ENCODE measurements at places on chromosomes 3 and 15.

GRCh38 chr3:176969066-176969465 is 228.2 kb downstream of the TBL1XR1 start:
- DNase-seq = no peak

DNA sequence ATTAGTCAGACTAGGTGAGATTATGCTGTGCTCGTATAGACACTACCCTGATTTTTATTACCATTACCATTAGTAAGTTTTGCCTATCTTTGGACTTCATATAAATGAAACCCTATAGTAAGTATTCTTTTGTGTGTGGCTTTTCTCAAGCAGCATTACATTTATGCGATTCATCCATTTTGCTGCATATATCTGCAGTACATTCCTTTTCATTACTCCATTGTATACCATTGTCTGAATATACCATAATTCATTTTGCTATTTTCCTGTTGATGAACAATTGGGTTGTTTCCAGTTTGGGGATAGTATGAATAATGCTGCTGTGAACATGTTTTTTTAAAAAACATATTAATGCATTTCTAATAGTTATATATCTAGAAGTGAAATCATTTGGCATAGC is 45.3 kb downstream of the TMEM212 start:
- DNase-seq = no peak

DNA sequence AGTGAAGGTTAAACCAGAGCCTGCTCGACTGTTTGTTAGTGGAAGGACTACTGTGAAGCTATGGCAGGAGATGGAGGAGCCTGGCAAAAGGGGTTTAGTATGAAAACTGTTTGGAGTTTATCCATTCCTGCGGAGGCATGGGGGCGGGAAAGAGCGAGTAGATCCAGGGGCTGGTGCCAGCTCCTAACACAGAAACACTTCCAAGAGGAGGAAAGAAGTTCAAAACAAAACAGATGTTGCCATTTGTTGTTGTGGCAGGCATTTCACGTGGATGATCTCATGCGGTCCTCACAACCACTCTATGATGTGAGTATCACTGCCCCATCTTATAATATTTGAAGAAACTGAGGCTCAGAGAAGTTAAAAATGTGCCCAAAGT is 30.7 kb upstream of the KY start:
- DNase-seq = no peak

DNA sequence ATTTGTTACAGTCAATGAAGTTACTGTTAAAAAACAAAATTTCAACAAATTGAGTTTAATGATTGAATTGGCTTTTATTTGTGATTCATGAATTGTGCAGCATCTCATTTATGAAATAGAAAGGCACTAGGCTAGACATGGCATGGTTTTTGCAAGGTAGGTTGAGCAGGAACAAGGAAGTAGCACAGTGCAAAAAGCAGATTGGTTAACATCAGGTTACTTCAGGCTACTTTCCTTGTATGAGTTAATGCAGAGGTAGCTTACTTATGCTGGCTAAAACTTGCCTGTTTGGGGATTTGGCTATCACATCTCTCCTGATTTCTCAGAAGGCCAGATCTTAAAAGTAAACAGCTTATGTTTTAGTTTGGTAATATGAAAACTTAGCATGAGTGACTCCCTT is 23.0 kb upstream of the SV2B start:
- DNase-seq = no peak

DNA sequence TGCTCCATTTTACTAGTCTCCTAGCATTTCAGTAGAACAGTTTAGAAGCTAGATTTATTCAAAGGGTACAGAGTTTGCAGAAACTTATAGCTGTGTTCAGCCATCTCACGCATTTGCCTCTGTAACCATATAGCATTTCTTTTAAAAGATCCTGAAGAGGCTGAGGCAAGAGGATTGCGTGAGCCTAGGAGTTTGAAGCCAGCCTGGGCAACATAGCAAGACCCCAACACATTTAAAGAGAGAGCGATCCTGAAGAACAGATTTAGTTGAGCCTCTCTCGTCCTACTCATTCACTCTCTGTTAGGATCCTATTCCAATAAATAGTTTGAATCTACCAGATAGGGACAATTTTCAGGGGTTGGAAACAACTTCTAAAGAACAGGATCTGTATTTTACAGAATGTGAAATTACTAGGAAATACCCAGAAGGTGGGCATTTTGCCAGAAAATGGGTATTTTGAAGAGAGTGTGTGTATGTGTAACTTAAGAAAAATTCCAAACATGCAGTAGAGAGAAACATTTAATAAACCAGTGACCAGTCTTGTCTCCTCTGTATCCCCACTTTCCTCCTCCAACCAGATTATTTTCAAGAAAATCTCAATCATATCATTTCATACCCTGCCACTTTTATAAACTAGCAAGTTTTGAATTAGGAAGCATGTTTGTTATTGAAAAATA is 4.5 kb downstream of the EIF3J start:
- DNase-seq = peak; percentile 58

DNA sequence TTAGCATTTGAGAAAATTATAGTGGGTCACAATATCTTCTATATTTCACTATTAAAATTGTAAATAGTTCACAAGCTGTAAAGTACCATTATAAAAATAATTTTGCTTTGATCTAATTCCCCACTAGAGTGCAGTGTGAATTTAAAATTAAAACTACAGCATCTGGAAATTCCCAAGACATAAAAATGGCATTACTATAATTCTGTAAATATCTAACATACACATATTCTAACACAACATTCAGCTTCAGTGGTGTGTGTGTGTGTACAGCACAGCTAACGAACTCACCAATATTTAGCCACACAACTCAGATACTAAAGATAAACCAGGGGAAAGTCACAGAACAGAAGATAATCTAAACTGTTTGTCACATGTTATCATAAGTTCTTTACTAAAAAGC is 424.9 kb upstream of the ZNF385D start:
- DNase-seq = no peak

DNA sequence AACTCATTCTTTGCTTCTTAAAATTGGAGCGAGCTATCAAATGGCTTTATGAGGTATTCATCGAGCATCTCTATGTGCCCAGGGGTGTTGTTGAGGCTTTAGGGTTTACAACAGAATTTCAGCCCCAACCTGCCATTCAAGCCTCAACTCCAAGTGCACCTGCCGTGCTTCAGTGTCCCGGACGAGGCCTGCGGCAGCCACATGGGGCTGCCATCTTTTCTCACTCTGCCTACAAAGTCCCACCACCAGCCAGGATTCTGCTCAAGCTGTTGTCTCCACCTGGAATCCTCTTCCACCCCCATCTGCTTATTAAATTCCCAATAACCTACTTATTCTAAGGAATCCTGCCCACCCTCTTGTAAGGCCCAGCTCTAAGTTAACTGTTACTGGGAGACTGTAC is 242.4 kb downstream of the OPA1 start:
- no peak for DNase-seq

DNA sequence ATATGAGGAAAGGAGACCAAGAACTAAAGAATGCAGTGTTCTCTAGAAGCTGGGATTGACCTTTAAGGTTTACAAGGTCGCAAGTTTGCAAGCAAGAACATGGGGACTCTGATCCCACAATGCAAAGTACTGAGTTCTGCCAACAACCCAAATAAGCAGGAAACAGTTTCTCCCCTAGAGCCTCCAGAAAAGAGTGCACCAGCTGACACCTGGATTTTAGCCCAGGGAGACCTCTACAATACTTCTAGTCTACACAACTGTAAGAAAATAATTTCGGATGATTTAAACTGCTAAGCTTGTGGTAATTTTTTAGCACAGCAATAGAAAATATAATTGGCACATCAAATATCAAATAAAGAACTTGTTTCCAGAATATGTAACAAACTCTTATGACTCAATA is 46.4 kb downstream of the EHHADH start:
- DNase-seq = no peak

GRCh38 chr3:45783667-45784066 is 12.7 kb downstream of the SLC6A20 start:
- no peak for DNase-seq

DNA sequence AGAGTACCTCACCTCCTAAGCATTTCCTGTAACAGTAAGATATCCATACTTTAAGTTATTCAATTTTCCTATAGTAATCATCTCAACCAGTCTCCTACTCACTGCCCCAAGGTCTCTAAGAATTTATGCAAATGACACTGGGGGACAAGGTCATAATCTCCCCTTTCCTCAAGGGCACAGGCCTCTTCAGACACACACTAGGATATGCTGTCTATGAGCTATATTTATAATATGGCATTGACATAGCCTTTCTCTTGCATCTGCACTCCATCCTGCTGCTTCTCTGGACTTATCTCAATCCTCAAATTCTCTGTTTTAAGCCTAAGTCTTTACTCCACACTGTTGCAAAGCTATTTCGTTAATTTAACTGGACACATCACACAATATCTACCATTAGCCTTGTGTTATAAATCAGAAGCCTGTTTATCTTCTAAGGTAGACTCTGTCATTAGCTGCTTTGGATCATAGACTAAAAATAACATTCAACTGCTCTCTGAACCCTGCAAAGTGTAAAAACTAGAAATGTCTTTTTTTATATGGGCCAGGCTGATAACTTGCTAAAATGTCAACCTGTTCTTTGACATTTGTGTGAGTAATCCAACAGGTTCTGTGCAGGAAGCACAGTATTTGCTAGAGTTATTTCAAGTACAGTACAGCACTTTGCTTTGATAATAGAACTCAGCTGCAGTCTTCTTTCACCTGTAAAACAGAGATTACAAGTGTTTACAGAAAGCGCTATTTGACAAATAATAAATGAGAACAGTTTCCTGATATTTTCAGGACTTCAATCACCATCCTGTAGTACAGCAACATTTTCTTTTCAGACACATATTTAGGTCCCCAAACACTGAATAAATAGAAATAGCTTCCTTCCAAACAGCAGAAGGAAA is 17.8 kb upstream of the SEC62 start:
- DNase-seq = no peak

GRCh38 chr3:179825527-179826246 is 172.8 kb downstream of the USP13 start:
- DNase-seq = no peak

DNA sequence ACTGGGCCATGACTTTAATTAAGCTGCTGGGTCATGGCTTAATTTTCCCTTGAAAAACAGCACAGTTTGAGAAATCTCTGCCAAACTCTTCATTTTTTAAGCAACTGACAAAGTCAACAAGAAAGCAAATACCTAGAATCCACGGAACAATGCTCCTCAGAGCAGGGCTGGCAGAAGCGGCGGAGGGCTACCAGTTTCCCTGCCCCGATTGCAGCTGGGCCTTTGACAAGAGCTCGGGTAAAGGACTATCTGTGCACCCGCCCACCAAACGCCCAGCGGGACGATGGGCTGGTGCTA is 1.2 kb downstream of the GOLIM4 start:
- no peak for DNase-seq

DNA sequence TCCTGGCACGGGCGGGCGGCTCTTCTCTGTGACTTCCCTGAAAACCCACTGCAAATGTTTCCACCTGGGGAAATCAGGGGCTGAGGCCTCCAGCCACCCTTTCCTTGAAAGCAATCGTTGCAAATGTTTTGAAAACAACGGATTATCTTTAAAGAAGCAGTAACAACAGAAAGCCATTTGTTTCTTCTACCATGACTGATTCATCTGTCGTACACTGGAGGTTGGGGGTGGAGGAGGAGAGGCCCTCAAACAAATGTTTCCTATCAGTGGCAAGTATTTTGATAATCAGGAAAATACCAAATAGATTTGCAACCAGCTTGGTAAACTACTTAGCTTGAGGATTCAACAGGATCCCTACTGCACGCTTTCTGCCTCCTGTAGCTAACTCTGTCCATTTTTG is 114.9 kb downstream of the PDZRN3 start:
- DNase-seq = no peak

GRCh38 chr15:89646416-89647141 is 8.7 kb downstream of the KIF7 start:
- DNase-seq = no peak

- peak; percentile 33 for DNase-seq
Measured at GRCh38 chr3:122679085-122679881, 1.4 kb upstream of the PARP14 start.

GRCh38 chr3:12934431-12934830 is 93.1 kb upstream of the RPL32 start:
- DNase-seq = peak; percentile 29

DNA sequence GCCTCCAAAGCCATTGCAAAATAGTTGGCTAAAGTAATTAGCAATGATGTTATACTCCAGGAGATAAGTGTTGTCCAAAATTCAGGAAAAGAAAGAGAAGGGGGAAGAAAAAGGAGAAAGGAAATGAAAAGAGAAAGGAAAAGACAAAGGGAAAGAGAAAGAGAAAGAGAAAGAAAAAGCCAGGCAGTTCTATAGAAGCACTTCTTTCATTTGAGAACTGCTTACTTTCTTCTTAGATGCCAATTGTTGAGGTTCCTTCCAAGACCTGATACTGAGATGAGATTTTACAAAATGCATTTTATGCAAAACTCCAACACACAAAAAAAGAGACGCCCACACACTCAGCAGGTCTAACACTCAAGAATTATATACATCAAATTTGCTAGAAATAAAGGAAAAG is 298.4 kb downstream of the KCNH8 start:
- no peak for DNase-seq

DNA sequence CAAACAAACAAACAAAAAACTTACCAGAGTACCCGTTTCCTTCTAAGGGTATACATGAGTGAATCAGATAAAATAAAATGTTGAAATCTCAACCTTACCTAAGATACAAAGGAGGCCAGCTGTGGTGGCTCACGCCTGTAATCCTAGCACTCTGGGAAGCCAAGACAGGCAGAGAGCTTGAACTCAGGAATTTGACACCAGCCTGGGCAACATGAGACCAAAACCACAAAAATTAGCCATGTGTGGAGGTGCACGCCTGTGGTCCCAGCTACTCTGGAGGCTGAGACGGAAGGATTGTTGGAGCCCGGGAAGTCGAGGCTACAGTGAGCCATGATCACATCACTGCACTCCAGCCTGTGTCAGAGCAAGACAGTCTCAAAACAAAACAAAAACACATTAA is 11.0 kb upstream of the FAM219B start:
- DNase-seq = no peak

Measured in AG09309 (cell line).